ENCODE measurements at places on chromosomes 2 and 18.

DNA sequence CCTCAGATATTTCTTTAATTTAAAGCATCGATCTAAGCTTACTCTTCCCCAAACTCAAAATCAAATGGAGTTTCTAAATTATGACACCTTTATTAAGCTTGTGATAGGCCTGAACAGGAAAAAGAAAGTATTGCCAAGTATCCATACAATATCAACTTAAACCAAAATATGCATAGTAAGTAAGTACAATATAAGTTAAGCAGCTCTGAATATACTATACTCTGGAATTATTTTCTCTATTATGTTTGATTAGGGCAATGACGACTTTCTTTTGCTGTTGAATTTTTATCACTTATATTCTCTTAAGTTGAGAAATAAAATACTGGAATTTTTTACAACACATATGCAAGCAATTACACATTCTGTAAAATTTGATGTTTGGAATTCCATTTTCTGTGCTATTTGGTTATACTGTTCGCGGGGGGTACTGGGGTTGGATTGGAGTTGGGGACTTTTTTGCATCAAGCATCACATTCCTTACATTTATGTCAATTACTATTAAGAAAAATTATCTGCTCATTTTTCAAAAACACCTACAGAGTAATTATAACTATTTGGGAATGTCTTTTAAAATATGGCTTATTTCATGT is 2.2 kb downstream of the COL5A2 start:
- no peak for DNase-seq

DNA sequence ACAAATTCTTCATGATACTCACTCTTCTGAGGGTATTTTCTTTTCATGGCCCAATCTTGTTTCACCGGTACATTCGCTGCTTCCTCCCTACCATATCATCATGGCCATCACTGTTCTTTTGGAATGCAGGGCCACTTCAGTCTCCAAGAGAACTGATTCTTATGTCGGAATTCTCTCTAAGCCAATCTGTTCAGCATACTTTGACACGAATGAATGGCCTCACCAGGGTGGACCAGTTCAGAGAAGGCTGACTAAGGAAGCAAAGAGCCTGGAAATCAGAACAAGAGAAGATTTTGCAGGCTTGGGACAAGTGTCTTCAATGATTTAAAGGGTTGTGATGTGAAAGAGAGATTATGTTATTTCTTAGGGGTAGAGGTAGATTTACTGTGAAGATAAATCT is 5.0 kb upstream of the EPB41L5 start:
- DNase-seq = no peak

DNA sequence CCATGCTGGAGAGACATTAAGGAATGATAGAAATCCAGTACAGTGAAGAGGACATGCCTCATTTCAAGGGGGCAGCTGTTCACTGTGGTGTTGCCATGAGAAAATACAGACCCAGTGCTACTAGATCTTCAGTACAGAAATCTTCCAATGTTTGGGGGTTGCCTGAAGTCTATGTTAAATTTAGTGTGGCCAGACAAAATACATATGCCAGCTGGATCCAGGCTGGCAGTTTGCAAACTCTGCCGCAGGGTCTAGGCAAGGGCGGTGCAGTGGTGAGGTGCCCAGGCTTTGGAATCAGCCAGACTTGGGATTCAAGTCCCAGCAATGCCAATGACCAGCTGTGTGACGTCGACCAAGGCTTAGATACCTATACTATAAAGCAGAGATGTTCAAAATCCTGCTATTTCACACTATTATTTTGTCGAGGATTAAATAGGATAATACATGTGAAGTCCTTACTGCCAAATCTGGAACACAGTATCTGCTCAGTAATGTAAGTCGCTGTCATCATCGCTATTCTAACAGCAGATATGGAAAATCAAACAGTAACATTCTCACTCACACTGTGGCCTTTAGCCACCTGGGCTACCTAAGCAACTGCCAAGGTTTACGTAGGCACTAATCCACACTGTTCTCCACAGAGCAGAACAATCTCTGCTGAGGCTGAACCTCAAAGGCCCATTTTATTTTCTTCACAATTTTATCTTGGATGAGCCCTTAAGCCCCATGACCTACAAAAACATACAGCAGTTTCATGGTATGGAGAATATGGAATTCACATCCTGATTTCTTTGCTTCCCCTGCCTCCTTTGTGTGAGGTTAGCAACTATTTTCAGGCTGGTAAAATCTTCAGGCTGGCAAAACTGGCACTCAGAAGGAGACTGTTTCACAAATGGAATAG is 5.9 kb upstream of the TMSB10 start:
- DNase-seq = no peak

GRCh38 chr2:15158100-15158499 is 403.0 kb downstream of the NBAS start:
- no peak for DNase-seq

DNA sequence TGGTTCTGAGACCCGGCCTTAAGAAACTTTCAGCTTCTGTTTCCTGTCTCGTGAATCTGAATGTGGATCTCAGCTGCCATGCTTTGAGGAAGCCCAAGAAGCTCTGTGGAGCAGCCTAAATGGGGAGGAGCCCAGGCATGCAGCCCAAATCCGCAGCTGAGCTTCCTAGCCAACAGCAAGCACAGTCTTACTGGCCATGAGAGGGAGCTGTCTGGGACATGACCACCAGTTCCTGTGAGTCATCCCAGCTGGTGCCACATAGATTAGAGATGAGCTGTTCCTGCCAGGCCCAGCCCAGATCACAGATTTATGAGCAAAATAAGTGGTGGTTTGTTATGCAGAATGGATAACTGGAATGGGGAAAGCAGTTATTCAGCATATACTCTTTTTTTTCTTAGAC is 224.4 kb upstream of the APCDD1 start:
- DNase-seq = no peak

GRCh38 chr2:33395655-33396249 is 80.7 kb upstream of the RASGRP3 start:
- DNase-seq = peak; percentile 16

- DNase-seq = no peak
Observed at GRCh38 chr18:23591011-23591410, 4.7 kb upstream of the NPC1 start.

DNA sequence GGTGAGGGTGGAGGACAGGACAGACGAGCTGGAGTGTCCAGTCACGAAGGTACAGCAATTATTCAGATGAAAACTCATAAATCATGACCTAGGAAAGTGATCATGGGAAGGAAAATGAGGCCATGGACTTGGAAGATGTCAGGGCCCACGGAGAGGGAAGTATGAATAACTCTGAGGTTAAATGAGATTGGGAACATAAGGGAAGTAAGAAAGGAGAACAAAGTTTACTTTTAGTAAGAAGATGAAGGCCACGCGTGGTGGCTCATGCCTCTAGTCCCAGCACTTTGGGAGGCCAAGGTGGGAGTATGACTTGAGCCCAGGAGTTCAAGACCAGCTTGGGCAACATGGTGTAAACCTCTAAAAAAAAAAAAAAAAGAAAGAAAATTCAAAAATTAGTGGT is 56.2 kb downstream of the AQP4 start:
- DNase-seq = no peak

- DNase-seq = no peak
Observed at GRCh38 chr2:195319112-195319460, 337.9 kb upstream of the SLC39A10 start.

DNA sequence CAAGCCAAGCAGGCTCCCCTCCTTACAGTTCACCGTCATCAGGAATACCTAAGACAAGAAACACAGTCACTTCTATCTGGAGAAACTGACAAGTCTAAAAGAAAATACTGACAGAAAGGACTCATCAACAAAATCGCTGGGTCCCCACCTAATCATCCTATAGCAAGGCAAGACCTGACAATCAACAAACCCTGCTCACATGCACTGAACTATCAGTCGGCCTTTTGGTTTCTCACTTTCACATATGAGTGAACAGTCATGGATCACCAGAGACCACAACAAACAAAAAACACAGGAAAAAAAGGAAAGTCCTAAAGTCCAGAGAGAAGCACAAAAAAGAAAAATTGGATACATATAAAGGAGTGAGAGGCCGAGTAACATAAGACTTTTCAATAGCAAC is 70.4 kb downstream of the SEMA4F start:
- no peak for DNase-seq

- no peak for DNase-seq
Observed at GRCh38 chr2:60000686-60001085, 552.8 kb downstream of the BCL11A start.

DNA sequence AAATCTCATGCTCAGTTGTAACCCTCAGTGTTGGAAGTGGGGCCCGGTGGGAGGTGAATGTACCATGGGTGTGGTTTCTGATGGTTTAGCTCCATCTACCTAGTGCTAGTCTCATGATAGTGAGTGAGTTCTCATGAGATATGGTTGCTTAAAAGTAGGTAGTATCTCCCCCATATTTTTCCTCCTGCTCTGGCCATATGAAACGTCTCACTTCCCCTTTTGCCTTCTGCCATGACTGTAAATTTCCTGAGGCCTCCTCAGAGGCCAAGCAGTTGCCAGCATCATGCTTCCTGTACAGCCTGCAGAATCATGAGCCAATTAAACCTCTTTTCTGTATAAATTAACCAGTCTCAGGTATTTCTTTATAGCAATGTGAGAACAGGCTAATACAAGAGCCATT is 62.8 kb upstream of the RNF152 start:
- no peak for DNase-seq

- no peak for DNase-seq
Observed at GRCh38 chr2:105294844-105295481, 34.6 kb downstream of the TGFBRAP1 start.

DNA sequence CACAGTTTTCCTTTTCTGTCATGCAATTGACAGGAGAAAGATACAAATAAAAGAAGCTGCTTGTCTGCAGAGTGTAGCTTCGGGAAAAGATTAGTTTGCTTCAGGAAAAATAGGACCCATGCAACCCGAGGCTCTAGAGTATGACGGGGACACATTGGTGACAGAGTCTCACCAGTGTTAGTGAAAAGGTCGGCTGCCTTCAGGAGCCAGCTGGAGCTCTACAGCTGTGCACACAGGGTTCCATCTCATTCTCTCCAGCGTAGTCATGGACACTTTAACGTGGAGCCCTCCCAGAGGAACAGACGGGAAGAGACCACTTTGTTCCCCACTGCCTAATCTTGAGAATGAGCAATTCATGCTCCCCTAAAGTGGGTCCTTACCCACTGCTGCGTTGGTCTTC is 42.9 kb downstream of the FECH start:
- no peak for DNase-seq

DNA sequence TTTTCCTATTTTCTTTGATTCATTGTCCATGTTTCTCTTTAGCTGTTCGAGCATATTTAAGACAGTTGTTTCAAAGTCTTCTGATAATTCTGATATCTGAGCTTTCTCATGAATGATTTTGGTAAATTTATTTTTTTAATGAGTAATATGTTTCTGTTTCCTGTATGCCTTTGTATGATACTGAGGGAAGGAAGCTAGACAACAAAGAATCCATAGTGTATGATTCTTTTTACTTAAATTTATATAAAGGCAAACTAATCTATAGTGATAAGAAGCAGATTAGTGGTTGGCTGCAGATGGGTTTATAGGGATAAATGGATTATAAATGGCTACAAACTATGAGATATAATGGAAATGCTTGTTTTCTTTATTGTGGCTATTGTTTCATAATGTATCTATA is 352.7 kb upstream of the CDH2 start:
- no peak for DNase-seq

GRCh38 chr2:9630117-9630735 is 571 bp downstream of the YWHAQ start:
- DNase-seq = peak; percentile 69

GRCh38 chr2:44535376-44535775 is 173.6 kb downstream of the CAMKMT start:
- no peak for DNase-seq

All from T-helper 9 cell (primary cell).